ENCODE measurements at places on chromosomes 13 and 19. TPM values are rescaled to one million over a fixed set of nuclear protein-coding genes. Genes with fewer than 3 reads are reported as not detected.

- no peak for DNase-seq
Observed at GRCh38 chr13:59416561-59416960, 747.2 kb downstream of the DIAPH3 start.

DNA sequence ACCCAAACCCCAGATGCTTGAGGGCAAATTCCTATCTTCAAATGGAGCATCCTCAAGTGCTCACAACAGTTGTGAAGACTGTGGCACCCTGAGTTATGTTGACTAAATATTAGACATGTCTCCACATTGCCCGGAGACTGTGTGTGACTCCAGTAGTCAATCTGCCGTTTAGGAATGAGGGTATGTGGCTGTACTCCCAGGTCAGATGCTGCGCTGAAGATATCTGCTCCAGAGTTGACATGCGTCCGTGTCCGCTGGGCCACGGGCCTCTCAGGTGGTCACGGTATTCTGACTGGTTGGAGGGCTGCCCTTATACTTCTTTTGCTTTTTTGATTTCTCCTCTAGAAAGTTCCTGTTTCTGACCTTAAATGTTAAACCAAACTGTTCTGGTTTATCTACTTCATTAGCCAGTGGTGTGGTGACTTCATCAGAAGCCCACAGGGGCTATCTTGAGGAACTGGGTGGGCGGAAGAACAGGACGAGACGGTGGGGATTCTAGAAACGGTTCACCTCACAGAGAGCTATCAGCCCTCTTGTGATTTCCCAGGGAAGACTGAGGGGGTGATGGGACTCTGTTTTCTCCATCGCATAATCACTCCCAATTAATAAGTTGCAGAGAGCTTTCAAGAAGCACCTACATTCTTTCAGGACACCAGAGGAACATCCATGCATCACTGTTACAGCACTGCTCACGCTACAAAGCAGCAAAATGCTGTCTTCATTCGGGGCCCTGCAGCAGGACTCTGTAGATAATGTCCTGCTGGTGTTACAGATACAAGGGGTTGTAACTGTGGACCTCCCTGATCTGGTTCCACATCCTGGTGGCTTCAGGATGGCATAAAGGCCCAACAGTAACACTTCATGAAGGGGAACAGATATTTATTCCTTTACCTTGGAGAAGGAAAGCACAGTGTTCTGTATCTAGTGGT is 1.3 kb upstream of the LCP1 start:
- no peak for DNase-seq

DNA sequence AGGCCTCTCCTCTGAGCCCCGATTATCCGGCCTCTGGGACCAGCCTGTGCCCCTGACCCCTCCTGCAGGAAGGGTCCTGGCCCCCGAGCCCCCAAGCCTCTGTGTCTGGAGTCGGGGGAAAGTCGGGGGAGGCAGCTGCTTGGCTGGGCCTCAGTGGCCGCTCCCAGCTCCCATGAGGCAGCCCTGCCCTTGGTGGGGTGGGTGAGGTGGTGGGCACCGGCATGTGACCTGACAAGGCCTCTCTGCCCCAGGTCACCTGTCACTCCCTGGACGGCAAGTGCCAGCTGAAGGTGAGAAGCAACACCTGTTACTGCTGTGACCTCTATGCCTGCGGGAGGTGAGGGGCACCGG is 41.5 kb downstream of the TMEM255B start:
- DNase-seq = no peak

GRCh38 chr19:15257782-15258181 is 25.5 kb upstream of the EPHX3 start:
- DNase-seq = no peak

DNA sequence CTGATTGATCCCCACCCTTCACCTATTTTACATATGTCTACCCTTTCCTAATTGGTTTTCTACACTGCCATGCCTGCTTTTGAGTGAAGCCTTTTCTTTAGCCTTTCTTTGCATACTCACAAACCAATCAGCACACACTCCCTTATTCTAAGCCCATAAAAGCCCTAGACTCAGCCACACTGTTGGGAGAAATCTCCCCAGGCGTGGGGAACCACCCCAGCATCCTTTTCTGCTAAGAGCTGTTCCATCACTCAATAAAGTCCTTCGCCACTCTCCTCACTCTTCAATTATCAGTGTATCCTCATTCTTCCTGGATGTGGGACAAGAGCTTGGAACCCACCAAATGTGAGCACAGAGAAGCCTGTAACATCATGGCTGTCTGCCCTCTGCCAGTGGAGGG is 343.6 kb downstream of the SLITRK1 start:
- no peak for DNase-seq

DNA sequence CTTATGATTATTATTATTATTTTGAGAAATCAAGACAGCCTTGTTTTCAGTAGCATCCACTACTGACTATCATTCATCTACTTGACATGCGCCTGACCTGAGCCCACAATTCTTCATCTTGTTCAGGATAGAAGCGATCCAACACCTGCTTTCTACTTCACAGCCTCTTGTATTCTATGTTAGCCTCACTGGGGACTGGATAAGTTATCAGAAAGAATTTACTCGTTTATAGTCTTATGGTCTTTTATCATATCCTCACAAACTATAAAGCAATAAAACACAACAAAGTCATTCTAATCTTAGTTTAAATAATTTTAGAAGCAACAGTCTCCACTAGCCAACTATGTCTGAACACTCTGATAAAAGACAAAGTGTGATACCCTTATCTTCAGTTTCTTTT is 436.0 kb upstream of the ARGLU1 start:
- DNase-seq = no peak

RNF225 gene
- total RNA-seq = 0.72 TPM

ELANE gene
- not detected for total RNA-seq
